ENCODE measurements at places on chromosomes 4 and X.

DNA sequence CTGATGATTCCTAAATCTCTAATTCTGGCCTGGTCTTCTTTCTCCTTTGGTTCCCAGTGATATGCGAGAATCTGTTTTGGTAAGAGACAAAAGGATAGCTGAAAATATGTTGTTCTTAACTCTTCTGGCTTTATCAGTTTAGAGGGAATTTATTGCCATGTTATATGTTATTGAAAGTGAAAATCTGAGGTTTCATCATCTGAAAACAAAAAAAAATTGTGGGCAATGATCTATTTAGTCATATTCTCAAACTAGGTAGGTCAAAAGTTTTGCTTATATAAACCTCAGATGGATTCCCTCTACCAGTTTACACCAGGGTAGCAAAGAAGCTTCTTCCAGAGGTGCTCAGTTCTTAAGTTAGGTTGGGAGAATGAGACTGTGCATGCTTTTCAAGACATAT lies 103.6 kb downstream of the ITM2A start:
- DNase-seq: no peak

- no peak for DNase-seq
Observed at GRCh38 chr4:5192271-5192670, 141.0 kb downstream of the STK32B start.

DNA sequence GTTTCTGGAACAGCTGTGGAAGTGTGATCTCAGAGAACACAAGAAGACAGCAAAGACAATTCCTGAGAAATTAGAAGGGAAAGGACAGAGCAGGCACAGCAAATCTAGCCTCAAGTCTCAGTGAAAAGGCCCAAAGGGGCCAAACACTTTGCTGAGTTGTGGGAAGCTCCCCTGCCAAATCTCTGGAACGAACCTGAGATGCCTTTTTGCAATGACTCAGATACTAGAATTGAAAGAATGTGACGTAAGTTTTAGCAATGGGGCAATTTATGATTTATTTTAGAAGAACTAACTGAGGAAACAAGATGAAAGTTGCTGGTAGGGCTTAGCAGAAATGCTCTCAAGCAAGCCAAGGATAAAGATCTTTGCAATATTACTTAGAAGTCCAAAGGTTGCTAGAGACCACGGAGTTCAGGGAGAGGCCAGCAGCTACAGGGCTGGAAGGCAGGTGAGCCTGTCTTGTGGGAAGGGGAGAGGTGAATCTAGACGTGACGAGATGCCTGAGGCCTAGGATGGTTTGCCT lies 92.8 kb downstream of the AMELX start:
- no peak for DNase-seq

DNA sequence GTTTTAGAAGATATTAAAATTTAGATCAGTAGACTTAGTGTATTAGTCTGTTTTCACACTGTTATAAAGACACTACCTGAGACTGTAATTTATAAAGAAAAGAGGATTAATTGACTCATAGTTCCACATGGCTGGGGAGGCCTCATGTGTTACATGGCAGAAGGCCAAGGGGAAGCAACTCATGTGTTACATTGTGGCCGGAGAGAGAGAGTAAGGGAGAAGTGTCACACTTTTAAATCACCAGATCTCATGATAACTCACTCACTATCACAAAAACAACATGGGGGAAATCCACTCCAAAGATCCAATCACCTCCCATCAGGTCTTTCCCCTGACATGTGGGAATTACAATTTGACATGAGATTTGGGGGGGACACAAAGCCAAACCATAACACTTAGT lies 1159.7 kb upstream of the PCDH7 start:
- DNase-seq: no peak

DNA sequence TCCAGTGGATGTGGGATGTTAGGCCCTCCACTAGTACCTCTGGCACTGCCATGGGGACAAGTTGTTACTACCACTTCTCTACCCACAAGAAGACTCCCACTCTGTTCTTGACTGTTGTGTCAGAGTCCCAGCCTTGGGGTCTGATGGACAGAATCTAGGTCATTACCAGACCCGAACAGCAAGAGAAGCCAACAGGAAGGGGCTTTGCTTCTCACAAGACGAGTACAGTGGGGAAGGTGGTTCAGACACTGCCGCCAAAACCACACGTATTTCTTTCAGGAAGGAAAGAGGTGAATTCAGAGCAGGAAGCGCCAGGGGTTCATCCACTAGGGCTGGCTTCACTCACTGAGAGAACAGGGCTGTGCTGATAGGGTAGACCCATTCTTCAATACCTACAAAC lies 161.3 kb upstream of the KIT start:
- no peak for DNase-seq

GRCh38 chr4:4437798-4438470 lies 51.0 kb downstream of the NSG1 start:
- DNase-seq: no peak

GRCh38 chr4:36549992-36550391 lies 268.6 kb downstream of the DTHD1 start:
- no peak for DNase-seq

DNA sequence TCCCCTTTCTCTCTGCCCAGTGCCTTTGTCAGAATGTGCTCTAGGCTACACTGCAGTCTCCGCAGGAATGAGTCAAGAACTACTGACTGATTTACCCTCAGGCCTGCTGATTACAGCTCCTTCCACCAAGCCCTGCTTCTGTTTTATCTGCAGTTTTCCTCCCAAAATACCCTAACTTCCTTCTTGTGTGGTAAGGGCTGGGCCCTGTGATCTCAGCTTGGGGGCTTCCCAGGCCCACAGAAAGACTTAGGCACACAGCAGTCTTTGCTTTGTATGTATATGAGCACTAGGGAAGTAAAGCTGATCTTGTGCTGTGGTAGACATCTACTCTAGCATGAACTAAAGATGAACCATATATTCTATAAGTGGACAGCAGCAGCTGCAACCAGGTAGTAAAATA lies 18.8 kb downstream of the PAK3 start:
- DNase-seq: no peak

GRCh38 chrX:40263014-40263560 lies 165.3 kb upstream of the BCOR start:
- DNase-seq: no peak

- DNase-seq: no peak
Observed at GRCh38 chr4:7886007-7886973, 53.4 kb downstream of the AFAP1 start.

DNA sequence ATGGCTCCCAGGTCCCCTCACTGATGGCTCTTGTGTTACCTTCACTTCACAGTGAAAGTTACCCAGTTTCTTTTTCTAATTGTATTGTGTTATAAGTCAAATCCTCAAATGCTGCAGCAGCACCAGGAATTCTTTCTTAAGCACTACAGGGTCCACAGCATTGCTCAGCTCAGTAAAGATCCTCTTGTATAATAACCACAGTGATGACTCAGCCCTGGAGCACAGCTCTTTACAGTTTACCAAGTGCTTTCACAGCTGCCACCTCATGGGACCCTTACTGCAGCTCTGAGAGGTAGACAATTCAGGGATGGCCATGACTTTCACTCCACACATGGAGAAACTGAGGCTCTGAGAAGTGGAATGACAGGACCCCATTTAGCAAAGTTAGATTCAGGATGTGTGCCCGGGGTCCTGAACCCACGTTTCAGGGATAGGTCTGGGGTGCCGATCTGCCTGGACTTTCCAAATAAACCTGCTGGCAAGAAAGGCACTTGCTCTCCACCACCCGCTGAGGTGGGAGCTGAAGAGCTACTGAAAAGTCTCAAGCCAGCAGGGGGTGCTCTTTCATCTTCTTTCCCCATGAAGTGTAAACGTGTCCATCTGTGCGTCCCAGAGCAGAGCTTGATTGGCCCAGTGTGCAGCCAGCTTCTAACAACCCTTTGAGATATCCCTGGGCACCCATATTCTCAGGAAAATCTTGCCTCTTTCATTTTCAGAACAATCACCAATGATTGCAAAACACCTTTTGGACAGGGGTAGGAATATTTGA lies 35.7 kb upstream of the GABRQ start:
- DNase-seq: no peak

DNA sequence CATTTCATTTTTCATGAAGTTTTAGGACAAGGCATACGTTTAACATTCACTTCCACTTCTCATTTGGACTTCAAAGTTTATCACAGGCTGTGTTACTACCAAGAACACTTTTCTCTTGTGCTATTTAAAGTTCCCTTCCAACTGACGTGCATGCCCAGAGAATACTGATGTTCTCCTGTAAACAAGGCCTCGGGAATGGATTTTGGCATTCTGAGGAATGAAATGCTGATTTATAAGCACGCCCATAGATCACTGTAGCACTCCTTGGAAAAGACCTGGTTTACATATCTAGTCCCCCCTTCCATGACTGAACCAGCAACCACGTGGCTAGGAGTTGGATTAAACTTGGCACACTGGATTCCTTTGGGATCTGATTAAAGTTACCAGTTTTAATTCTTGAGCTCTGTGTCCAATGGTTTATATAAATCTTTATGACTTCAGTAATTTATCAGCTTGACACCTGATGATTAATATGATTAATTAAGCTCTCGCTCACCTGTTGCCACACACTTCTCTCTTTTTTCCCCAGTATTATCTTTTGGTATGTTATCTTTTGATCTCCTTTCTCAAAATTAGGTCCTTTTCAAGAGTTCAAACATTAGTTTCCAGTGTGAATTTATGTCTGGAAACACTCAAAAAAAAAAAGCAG lies 122.4 kb upstream of the HAND2 start:
- DNase-seq: no peak

DNA sequence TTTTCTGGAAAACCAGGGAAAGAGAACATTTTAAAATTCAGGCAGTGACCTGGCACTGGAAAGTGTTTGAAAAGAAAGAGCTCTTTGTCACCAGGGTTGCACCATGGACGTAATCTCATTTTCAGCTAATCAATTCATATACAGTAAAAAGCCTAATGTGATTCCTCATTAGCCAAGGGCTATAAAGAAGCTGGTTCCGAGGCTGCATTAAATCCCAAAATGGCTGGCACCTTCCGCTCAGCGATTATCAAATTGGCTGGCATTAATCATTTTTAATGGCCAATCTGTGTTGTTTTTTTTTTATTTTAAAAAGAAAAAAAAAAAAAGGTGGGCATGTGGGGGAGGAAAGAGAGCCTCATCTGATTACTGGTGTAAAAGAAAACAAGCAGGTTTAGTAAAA lies 341.4 kb downstream of the RAB28 start:
- DNase-seq: no peak

DNA sequence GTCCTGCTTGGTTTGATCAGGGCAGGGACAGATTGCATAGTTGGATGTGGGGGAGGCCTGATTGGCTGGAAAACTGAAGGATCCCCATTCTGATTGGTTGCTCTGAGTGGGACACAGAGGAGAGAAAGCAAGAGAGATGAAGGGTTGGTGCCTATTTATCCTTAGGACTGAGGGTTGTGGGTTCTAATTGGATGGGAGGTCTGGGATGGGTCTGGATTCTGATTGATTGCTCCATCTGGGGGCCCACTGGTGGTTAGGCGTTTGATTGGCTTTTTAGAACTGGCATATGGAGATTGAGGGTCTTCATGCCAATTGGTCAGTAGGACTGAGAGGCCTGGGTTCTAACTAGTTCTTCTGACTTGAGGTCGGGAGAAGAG lies 644 bp upstream of the EBP start:
- no peak for DNase-seq
